ENCODE measurements at places on chromosomes 4 and X.

DNA sequence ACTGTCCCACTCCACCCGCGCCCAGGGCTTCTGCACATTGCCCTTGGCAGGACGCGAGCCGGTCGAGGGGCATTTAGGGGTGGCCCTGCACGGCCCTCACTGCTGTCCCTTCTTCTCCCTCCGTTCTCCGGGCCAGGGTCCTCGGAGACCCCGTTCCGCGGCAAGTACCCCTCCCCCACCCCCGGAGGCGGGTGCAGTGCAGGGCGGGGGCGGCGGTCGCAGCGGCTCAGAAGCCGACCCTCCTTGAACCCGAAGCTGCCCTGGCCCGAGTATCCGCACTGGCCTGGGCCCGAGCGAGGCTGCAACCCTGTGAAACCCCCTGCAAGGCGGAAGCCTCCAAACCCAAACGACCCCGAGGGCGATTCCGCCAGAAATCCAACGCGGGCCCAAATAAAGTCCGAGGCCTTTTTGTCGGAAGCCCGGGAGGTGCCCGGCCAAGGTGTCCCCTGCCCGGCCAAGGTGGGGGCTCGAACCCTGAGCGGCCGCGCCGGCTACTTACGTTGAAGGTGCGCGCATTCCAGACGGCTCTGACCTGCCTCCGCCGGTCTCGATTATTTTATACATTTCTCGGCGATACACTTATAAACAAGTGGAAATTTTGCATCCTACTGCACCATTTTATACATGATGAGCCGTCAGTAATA lies 53.1 kb upstream of the TMEM33 start:
- no peak for DNase-seq

DNA sequence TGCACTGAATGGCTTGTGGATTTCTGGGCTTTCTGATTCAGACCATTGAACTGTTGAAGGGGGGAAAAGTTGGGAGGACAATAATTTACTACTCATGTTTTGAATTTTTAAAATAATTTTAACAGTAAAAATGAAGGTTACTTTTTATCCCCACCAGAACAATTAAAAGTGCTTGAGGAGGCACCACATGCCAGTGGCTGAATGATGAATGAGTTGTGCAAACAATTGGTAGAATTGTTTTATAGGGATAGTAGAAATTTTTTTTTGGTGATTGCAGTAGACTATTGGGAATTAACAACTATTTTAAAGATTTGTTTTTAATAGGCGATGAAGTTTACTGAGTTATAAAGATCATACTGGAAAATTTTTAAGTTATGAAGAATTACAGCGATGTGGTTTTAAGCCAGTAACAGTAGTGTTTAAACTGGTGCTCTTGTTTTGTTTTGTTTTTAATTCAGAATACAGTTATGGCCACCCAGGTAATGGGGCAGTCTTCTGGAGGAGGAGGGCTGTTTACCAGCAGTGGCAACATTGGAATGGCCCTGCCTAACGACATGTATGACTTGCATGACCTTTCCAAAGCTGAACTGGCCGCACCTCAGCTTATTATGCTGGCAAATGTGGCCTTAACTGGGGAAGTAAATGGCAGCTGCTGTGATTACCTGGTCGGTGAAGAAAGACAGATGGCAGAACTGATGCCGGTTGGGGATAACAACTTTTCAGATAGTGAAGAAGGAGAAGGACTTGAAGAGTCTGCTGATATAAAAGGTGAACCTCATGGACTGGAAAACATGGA lies 2.7 kb downstream of the REST start:
- DNase-seq: no peak

- no peak for DNase-seq
These were observed 64.8 kb downstream of the CD40LG start for GRCh38 chrX:136712650-136713310.

DNA sequence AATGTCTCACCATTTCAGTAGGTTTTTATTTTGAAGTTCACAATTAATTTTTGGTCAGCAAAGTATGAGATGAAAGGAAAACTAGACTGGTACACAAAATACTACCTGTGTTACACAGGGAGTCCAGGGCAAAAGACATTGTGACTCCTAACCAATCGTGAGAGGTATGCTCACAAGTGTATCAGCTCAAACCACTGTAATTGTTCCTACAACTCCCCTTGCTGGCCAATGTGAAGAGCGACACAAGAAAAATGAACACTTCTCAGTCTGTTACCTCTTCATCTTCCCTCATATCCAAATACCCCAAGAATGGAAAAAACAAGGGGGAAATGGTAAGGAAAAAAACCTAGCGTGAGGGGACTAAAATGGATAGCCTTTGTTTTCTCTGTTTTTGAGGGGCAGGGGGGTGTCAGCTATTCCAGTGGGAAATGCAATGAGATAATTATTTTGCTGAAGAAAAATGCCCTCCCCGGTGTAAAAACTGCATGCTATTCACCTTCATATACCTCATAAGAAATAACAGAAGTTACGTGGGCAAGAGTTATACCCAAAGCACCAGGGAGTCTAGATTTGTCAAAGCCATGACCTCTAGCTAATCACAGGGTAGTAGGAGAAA lies 30.6 kb upstream of the NSUN7 start:
- peak; percentile 24 for DNase-seq

- DNase-seq: no peak
These were observed 34.6 kb upstream of the FHL1 start for GRCh38 chrX:136112778-136113177.

GRCh38 chr4:13329963-13330362 lies 154.2 kb downstream of the RAB28 start:
- DNase-seq: no peak

- no peak for DNase-seq
These were observed 13.6 kb upstream of the PDGFRA start for GRCh38 chr4:54215379-54216077.

DNA sequence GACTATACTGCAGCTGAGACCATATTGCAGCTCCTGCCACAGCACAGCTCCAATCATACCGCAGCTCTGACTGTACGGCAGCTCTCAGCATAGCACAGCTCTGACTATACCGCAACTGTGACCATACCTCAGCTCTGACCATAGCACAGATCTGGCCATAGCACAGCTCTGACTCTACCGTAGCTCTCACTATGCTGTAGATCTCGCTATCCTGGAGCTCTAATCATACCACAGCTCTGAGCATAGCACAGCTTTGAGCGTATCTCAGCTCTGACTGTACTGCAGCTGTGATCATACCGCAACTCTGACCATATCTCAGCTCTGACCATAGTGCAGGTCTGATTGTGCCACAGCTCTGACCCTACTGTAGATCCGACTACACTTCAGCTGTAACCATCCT lies 139.2 kb downstream of the ASMT start:
- DNase-seq: no peak

- no peak for DNase-seq
These were observed 268.0 kb downstream of the ADGRL3 start for GRCh38 chr4:61468024-61468720.

- DNase-seq: no peak
These were observed 499.1 kb downstream of the FSTL5 start for GRCh38 chr4:161664740-161665139.

GRCh38 chr4:162793571-162793970 lies 373.1 kb downstream of the NAF1 start:
- no peak for DNase-seq

- DNase-seq: no peak
These were observed 321.9 kb downstream of the HS3ST1 start for GRCh38 chr4:11106759-11107158.

DNA sequence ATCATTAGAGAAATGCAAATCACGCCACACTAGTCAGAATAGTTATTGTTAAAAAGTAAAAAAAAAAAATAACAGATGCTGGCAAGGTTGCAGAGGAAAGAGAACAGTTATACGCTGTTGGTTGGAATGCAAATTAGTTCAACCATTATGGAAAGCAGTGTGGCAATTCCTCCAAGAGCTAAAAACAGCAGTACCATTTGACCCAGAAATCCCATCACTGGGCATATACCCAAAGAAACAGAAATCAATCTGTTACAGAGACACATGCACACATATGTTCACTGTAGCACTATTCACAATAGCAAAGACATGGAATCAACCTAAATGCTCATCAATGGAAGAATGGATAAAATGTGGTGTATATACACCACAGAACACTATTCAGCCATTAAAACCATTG lies 388.7 kb upstream of the FMR1 start:
- no peak for DNase-seq

DNA sequence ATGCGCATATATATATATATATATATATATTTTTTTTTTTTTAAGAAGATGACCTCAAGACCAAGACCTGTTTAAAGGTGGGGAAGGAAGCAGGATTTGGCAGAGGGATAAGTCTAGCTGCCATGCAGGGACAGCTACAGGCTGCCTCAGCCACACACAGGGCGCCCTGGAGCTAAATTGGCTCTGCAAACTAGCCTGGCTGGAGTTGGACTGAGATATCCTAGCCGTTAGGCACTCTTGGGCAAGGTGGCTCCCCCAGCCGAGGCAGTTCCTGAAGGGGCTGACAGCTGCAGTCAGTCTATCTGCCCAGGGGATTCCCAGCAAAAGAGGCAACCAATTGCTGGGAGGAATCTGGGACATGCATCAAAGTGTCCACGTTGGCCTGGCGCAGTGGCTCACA lies 21.9 kb downstream of the TRIML1 start:
- no peak for DNase-seq

DNA sequence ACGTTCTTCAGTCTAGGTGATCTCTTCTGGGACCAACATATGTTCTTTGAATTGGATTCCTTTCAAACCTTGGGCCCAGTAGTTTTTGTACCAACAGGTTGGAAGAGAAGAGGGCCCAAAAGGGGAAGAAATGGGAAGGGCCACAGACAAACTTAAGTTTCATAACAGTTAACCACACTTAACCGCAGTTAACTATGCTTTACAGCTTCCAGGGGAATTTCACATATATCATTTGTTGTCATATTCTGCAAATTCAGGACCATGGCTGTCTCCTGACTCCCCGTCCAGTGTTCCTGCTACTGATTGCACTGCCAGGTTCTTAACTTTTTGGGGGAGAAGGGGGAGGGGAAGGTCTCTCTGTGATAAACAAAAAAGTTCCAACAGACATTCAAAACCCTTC lies 34.6 kb downstream of the RTL5 start:
- DNase-seq: no peak
